ENCODE measurements at places on chromosomes 2 and 18. TPM values are rescaled to one million over a fixed set of nuclear protein-coding genes. Genes with fewer than 3 reads are reported as not detected.

GRCh38 chr2:71685941-71686611, 232.7 kb downstream of the DYSF start:
- no peak for DNase-seq

PSMA8 gene
- under 0.01 TPM for total RNA-seq

- no peak for DNase-seq
These were observed 287.0 kb upstream of the SESTD1 start for GRCh38 chr2:179551539-179552045.

GRCh38 chr18:904218-905090, at the start of gene ADCYAP1:
ADCYAP1 (plus strand) TSS chr18:904871; CDS start chr18:905387, 516 bp downstream.
- DNase-seq, result peak; percentile 27

DNA sequence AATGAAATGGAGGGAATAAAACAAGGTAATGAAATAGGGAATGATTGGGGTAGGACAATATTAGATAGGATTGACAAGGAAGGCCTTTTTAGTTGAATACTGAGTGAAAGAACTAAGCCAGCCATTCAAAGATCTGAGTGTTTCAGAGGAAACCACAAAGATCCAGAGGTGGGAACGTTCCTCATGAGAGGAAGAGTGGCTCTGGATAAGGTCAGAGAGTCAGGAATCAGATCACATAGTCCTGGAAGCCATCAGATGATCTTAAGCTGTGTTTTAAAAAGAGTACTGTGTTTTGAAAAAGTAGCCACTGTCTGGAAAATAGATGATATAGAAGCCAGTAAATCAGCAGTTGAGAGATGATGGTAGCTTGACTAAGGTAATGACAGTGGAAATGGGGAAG, 11.8 kb downstream of the TTLL4 start:
- no peak for DNase-seq

GRCh38 chr2:168469281-168469988, 13.4 kb downstream of the CERS6 start:
- peak; percentile 90 for DNase-seq

- DNase-seq, result peak; percentile 87
These were observed 7.1 kb downstream of the MREG start for GRCh38 chr2:216006164-216006663.

GRCh38 chr2:62382757-62383156, 123.2 kb downstream of the TMEM17 start:
- no peak for DNase-seq

AGXT gene
- total RNA-seq, result not detected

DNA sequence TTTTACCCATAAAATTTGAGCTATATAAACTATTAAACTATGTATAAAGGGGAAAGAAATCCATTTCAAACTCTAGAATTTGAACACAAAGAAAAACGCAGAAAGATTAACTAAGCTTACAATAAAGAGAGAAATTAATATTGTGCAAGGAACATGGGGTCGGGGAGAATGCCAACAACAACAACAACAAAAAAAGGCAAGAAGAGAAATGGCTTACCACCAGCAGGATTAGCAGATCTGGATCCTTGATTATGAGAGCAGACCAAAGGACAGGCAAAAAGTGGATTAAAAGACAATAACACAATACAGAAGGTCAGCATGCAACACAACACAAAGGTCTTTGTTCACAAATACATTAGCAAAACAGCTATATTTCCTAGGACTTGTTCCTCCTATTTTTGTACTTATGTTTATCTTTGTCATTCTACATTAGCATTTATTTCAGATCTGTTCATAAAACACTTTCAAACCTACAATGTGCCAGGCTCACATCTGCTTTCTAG, 103.4 kb upstream of the RNU4ATAC start:
- no peak for DNase-seq

GRCh38 chr2:9753276-9753600, 90.0 kb upstream of the TAF1B start:
- DNase-seq, result no peak
